ENCODE measurements at places on chromosomes 3 and 15. TPM values are rescaled to one million over a fixed set of nuclear protein-coding genes. Genes with fewer than 3 reads are reported as not detected.

DNA sequence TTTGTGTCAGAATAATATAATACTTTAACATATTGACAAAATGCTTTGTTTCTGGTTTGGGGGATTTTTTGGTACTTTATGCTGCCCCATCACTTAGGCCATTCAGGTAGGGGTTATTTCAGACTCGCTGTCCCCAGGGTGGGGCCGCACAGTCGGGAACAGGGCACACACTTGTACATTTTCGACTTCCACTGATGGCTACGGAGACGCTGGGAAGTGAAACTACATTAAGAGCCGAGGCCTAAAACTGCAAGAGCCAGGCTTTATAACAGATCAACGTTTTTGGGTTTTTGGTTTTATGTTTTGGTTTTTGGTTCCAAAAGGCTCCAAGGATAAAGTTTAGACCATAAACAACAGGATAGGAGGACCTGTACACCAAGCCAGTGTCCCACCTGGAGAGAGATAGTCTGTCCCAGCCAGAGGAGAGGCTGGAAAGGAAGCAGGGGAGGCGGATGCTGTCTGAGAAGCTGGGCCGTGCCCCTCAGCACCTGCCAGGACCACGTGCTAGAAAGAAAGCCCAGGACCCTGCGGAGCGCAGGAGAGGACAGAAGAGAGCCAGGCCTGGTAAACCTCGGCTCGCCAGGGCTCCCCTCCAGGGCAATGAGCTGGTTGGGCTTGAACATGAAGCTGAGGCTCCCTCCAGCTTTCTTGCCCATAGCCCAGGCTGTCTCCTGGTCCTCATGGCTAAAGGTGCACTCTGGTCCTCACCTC is 111.7 kb downstream of the CHSY1 start:
- no peaks in the 10 kb centered on the region for H3K36me3 ChIP-seq
- no peak overlapping the region for H3K4me3 ChIP-seq
- no peaks in the 10 kb centered on the region for H3K27me3 ChIP-seq

- H3K27ac ChIP-seq: no peak overlapping the region
- peaks cover 5% of the 10 kb centered on the region for H3K27me3 ChIP-seq
- no peaks in the 10 kb centered on the region for H3K36me3 ChIP-seq
- no peaks in the 10 kb centered on the region for H3K4me1 ChIP-seq
- no peak for DNase-seq
- no peak overlapping the region for H3K4me3 ChIP-seq
Observed at GRCh38 chr3:25938566-25939325, 148.9 kb downstream of the OXSM start.

- no peaks in the 10 kb centered on the region for H3K27me3 ChIP-seq
- no peak overlapping the region for H3K27ac ChIP-seq
- no peak overlapping the region for H3K4me3 ChIP-seq
- DNase-seq: no peak
- H3K4me1 ChIP-seq: peaks cover 4% of the 10 kb centered on the region
Observed at GRCh38 chr3:195246581-195246995, 24.4 kb downstream of the XXYLT1 start.

GRCh38 chr15:43095243-43095642 is 10.6 kb downstream of the UBR1 start:
- DNase-seq: no peak
- H3K4me1 ChIP-seq: no peaks in the 10 kb centered on the region
- H3K27ac ChIP-seq: no peak overlapping the region
- no peaks in the 10 kb centered on the region for H3K27me3 ChIP-seq
- no peaks in the 10 kb centered on the region for H3K36me3 ChIP-seq

GRCh38 chr15:80816049-80816653 is 37.0 kb downstream of the CEMIP start:
- DNase-seq: no peak
- H3K4me3 ChIP-seq: no peak overlapping the region
- H3K27ac ChIP-seq: no peak overlapping the region
- no peaks in the 10 kb centered on the region for H3K36me3 ChIP-seq
- no peaks in the 10 kb centered on the region for H3K4me1 ChIP-seq

DNA sequence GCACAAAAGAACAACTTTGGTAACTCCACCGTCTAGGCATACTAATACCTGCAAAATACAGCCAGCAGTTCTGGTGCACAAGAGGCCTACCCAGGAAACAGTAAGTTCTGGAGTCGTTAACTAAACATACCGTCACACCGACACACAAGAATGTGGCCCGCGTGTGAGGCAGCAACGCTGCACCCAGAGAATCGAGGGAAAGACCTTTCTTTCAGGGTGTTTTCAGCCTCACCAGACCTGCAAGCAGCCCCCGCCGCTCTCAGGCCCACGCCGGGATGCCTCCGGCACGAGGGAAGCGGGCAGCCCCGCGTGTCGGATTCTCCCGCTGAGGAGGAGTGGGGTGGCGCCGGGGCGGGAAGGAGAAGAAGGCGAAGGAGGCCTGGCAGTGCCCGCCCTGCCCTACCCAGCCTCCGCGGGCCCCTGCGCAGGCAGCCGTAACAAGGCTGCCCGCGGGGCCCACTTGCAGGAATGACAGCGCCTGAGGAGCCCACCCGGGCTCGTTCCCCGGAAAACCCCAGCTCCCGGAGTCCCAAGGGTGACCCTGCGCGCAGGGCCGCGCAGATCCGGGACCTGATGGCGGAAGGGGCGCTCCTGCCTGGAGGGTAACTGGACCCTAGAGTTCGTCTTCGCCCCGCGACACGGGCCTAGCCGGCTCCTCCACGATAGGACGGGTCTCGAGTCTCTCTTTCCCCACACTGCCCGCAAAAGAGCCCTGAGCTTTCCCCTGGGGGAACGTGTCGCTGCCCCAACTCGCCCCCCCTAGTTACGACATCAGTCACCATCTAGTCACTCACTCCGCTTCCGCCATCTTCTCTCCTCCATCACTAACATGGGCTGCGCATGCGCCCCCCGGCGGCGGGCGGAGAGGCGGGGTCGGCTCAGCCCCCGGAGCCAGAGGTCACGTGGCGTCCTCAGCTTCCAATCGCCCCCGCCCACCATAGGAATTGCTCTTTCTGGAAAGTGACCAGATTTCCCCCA is at the start of gene PHC3:
Gene PHC3 (minus strand): TSS at position 826 of the 978 bp plus-strand sequence. CDS start 18 bp downstream, at position 808.
- H3K27ac ChIP-seq: peak within 1 kb of the TSS; percentile 57
- peaks cover 8% of the 10 kb centered on the region for H3K4me1 ChIP-seq
- peak within 1 kb of the TSS; percentile 94 for H3K4me3 ChIP-seq
- peaks cover 17% of the 10 kb centered on the region for H3K36me3 ChIP-seq

- H3K4me1 ChIP-seq: peaks cover 15% of the 10 kb centered on the region
- H3K27ac ChIP-seq: no peak overlapping the region
- H3K36me3 ChIP-seq: no peaks in the 10 kb centered on the region
- DNase-seq: no peak
Observed at GRCh38 chr15:88619796-88620195, 1.3 kb upstream of the AEN start.

- no peak for DNase-seq
- H3K27me3 ChIP-seq: no peaks in the 10 kb centered on the region
- peaks cover 24% of the 10 kb centered on the region for H3K36me3 ChIP-seq
- no peak overlapping the region for H3K27ac ChIP-seq
Observed at GRCh38 chr3:47004369-47005211, 25.1 kb downstream of the NBEAL2 start.

DNA sequence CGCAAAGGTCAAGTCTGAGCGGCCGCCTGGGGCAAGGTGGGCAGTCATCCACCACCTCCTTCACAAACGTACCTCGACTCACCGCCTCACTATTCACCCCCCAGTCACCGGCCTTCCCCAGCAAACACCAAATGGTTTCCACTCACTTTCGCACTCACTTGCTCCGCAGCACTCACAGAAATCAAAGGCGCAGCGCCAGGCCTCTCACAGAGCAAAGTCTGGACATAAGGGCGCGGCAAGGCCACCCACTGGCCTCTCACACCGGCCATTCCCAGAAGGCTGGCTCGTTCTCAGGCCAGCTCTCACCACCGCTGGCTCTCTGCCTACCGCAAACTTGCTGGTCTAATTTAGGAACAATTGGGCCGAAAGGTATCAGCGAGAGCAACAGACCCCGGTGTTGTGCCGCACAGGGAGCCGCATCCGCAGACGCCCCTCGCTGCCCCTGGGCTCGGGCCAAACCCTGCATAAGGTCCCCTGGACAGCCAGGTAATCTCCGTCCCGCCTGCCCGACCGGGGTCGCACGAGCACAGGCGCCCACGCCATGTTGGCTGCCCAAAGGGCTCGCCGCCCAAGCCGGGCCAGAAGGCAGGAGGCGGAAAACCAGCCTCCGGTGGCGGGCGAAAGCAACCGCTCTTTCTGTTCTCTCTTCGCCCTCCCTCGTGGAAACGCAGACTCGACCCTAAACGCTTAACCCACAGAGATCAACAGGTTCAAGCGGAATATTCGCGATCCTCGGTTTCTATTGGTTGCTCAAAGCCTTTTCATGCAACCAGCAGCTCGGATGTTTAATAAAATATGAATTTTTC is 2.9 kb downstream of the SHOX2 start:
- peaks cover 8% of the 10 kb centered on the region for H3K4me1 ChIP-seq
- no peak overlapping the region for H3K4me3 ChIP-seq
- no peaks in the 10 kb centered on the region for H3K27me3 ChIP-seq
- H3K27ac ChIP-seq: no peak overlapping the region

DNA sequence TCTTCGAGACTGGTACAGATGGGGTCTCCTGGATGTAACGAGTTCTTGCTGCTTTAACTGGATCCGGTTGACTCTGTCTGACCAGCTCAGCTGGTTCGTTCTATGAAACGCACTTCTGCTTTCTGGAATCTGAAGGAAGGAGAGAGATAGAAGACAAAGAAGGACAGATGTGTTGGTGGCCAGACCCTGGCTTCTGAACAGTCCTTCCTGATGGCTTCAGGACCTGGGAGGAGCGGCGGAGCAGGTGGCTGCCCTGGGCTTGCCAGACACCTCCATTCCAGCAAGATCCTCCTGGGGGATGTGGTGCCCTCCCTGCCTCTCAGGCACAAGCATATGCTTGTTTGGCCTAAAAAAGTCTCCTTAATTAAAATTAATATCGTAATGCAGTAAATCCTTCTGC is 99.9 kb downstream of the APBA2 start:
- DNase-seq: no peak
- no peaks in the 10 kb centered on the region for H3K36me3 ChIP-seq
- peaks cover 12% of the 10 kb centered on the region for H3K27me3 ChIP-seq
- no peak overlapping the region for H3K4me3 ChIP-seq
- H3K27ac ChIP-seq: no peak overlapping the region
- no peaks in the 10 kb centered on the region for H3K4me1 ChIP-seq

- no peaks in the 10 kb centered on the region for H3K27me3 ChIP-seq
- H3K27ac ChIP-seq: no peak overlapping the region
- no peaks in the 10 kb centered on the region for H3K36me3 ChIP-seq
- H3K4me1 ChIP-seq: no peaks in the 10 kb centered on the region
Observed at GRCh38 chr3:141507392-141508066, 20.7 kb downstream of the RASA2 start.

DNA sequence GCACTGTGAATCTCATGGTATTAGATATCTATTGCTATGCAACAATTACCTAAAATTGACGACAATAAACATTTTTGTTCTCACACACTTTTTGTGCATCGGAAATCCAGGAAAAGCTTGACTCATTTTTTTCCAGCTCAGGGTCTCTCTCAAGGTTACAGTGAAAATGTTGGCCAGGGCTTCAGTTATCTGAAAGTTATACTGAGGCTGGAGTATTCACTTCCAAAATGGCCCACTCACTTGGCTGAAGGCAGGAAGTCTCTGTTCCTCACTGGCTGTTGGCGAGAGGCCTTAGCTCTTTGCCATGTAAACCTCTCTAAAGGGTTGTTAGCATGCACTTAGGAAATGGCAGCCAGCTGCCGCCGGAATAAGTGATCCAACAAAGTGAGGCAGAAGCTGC is 41.4 kb downstream of the OSTN start:
- H3K27me3 ChIP-seq: no peaks in the 10 kb centered on the region
- H3K4me3 ChIP-seq: no peak overlapping the region
- no peak overlapping the region for H3K27ac ChIP-seq
- peaks cover 5% of the 10 kb centered on the region for H3K4me1 ChIP-seq

Gene TNFSF10
- 0.20 TPM for total RNA-seq

Gene ITIH1
- total RNA-seq: 0.37 TPM

Gene PP2D1
- total RNA-seq: not detected

Gene BLOC1S6
- 40.7 TPM for total RNA-seq
